Esophagus muscularis mucosa (tissue), 4 donors: ENCODE measurements at places on chromosomes 6 and 20. TPM values are rescaled to one million over a fixed set of nuclear protein-coding genes. Genes with fewer than 3 reads are reported as not detected.
A peak's percentile ranks its signal among the peaks of the same experiment; 100 is the strongest.

The HFE gene
- total RNA-seq = 3.0 TPM

DNA sequence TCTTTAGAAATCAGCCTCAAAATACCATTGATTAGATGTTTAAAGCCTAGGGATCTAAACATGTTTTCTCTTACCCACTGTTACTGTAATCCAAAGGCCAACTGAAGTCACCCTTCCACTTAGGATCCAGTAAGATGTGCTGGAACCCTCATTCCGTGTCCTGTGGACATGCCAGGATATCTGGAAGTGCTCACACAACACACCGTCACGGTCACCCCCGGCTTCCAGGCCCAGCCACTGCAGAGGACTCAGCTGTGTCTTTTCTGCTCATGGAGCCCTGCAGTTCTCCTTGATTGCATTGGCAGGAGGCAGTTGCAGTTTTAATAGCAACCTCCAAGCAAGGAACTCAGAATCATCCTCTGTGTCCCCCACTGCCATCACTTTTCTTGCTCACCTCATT is 93.3 kb downstream of the CAP2 start:
- H3K27me3 ChIP-seq = no peaks in the 10 kb centered on the region
- no peak overlapping the region for H3K4me3 ChIP-seq
- H3K27ac ChIP-seq = no peak overlapping the region
- H3K36me3 ChIP-seq = no peaks in the 10 kb centered on the region

The RAET1L gene
- not detected for total RNA-seq

The SLC32A1 gene
- not detected for total RNA-seq

DNA sequence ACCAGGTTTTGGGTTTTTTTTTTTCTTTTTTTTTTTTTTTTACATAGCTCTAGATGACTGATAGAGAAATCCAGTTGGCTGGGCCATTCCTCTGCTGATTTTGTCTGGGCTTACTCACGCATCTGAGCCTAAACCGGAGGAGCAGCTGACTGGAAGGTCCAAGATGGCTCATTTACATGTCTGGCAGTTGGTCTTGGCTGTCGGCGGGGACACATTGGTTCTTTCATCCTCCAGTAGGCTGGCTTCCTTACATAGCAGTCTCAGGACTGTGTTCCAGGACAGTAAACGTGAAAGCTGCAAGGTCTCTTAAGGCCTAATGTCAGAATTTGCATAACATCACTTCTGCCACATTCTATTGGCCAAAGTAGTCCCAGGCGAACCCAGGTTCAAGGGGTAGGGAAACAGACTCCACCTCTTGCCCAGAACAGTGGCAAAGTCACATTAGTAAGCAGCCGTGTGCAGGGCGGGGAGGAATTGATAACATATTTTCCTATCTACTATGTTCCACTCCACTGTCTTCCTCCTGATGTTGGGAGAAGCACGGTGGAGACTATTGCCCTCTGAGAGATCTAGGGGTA is 87.0 kb downstream of the CDH22 start:
- H3K27ac ChIP-seq = no peak overlapping the region
- H3K27me3 ChIP-seq = no peaks in the 10 kb centered on the region
- DNase-seq = no peak

The ACOT8 gene
- total RNA-seq = 30.0 TPM

DNA sequence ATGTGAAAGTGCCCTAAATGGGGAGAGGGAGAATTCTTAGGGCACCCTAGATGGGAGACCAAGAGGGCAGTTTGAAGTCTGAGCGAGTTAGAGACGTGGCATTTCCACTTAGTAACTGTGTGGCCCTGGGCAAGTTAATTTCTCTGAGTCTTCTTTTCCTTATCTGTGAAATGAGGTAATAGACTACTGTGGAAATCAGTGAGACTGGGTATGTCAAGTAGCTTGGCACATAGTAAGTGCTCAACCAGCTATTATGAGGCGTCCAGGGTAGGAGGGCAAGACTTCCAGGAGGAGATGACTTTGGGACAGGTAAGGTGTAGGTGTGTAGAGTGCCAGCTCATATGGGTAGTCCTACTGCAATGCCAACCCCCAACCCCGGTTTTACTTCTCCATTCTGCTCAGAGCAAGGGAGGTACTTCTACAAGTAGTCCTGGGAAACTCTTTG is 770 bp downstream of the KIF3B start:
- peak overlapping the region; percentile 87 for H3K27ac ChIP-seq
- H3K27me3 ChIP-seq = no peaks in the 10 kb centered on the region
- H3K4me3 ChIP-seq = peak overlapping the region; percentile 95
- peaks cover 49% of the 10 kb centered on the region for H3K4me1 ChIP-seq
- DNase-seq = no peak
- H3K36me3 ChIP-seq = no peaks in the 10 kb centered on the region

The UNC93A gene
- total RNA-seq = not detected

The VNN1 gene
- 1.2 TPM for total RNA-seq

The SUMO4 gene
- total RNA-seq = 1.2 TPM

- peaks cover 15% of the 10 kb centered on the region for H3K4me1 ChIP-seq
- H3K36me3 ChIP-seq = no peaks in the 10 kb centered on the region
- no peak for DNase-seq
- no peak overlapping the region for H3K4me3 ChIP-seq
Observed at GRCh38 chr6:71309656-71310055, 21.0 kb downstream of the OGFRL1 start.

DNA sequence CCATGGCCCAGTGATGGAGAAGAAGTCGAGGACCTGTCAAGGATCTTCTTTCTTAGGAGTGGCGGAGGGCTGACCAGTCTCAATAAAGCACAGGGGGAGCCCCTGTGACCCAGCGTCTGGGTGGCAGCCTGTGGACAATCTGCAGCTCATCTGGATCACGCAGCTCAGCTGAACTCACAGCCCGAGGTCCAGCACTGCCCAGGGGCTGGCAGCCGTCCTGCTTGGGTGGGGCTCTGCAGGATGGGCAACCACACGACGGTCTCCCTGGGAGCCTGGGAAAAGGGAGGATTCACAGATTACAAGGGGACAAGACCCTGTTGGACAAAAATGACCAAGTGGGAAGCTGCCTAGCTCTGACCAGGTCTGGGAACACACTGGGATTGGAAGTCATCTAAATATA is 110.8 kb downstream of the MYLK4 start:
- peak overlapping the region; percentile 31 for H3K27ac ChIP-seq
- no peaks in the 10 kb centered on the region for H3K27me3 ChIP-seq
- DNase-seq = peak; percentile 45
- peaks cover 12% of the 10 kb centered on the region for H3K4me1 ChIP-seq
- no peaks in the 10 kb centered on the region for H3K36me3 ChIP-seq
- H3K4me3 ChIP-seq = no peak overlapping the region

GRCh38 chr6:39266375-39266774 is 37.1 kb upstream of the KCNK5 start:
- no peak overlapping the region for H3K4me3 ChIP-seq
- H3K27me3 ChIP-seq = no peaks in the 10 kb centered on the region
- no peaks in the 10 kb centered on the region for H3K36me3 ChIP-seq
- no peak for DNase-seq
- no peaks in the 10 kb centered on the region for H3K4me1 ChIP-seq

The MYL9 gene
- total RNA-seq = 2,169 TPM

DNA sequence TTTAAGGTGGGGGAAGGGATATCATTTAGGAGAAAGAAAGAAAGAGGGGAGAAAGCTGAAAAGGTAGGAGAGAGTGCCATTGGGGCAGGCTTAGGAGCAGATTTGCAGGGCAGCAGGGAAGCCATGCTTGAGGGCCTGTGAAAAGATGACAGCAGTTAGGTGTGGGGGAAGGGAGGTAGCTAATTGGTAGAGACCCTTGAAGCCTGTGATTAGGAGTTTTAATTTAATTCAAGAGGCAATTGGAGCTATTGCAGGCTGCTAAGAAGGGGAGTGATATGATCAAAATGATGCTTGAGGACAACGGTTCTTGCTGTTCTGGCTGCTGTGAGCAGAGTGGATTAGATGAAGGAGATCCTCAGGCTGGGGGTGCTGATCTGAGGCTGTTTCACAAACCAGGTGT is 24.5 kb upstream of the SEC63 start:
- H3K4me3 ChIP-seq = no peak overlapping the region
- H3K36me3 ChIP-seq = no peaks in the 10 kb centered on the region
- H3K4me1 ChIP-seq = no peaks in the 10 kb centered on the region
- H3K27ac ChIP-seq = no peak overlapping the region
- DNase-seq = no peak

GRCh38 chr6:27296106-27296783 is 15.8 kb downstream of the POM121L2 start:
- H3K27ac ChIP-seq = no peak overlapping the region
- no peaks in the 10 kb centered on the region for H3K4me1 ChIP-seq
- no peaks in the 10 kb centered on the region for H3K36me3 ChIP-seq
- no peaks in the 10 kb centered on the region for H3K27me3 ChIP-seq
- DNase-seq = no peak

DNA sequence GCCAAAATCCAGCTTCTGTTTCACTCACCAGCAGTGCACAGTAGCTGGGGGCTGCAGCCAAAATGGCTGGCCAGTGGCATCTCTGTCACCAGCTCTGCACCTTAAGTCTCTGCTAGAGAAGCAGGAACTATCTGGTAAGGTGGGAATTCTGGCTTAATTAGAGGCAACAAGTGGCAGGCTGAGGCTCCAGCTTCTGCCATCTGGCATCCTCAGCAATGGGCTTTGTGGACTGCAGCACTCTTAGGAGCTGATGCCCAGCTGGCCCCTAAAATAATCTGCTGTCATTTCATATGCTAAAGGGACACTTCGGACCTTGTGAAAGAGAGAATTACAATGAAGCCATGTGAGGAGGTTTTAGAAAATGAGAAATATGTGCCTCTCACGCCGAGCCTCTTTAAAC is 4.6 kb upstream of the CLDN20 start:
- no peak overlapping the region for H3K27ac ChIP-seq
- H3K27me3 ChIP-seq = no peaks in the 10 kb centered on the region
- H3K4me3 ChIP-seq = no peak overlapping the region
- DNase-seq = no peak
- H3K4me1 ChIP-seq = no peaks in the 10 kb centered on the region
- peaks cover 64% of the 10 kb centered on the region for H3K36me3 ChIP-seq

DNA sequence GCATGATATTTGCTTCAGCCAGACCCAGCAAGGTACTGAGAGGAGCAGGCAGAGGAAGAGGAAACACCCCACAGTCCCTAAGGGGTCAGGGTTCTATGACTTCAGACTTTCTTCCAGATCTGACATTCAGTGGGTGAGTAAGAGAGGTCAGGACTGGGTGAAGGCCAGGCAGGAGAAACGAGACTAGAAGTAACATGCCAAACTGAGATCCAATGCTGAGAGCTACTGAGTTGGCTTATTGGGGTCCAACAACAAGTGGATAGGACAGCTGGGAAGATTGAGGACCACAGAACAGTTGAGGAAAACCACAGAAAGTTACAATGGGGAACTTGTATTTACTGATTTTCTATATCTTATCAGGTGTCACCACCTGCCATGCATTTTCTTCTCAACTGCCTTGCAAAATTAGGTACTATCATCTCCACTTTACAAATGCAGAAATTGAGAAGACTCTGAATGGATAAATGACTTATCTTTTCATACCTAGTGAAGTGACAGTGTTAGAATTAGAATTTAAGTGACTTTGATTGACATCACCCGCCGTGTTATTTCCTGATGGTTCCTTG is 43.8 kb upstream of the HIVEP1 start:
- H3K27me3 ChIP-seq = no peaks in the 10 kb centered on the region
- no peak overlapping the region for H3K4me3 ChIP-seq
- DNase-seq = no peak

DNA sequence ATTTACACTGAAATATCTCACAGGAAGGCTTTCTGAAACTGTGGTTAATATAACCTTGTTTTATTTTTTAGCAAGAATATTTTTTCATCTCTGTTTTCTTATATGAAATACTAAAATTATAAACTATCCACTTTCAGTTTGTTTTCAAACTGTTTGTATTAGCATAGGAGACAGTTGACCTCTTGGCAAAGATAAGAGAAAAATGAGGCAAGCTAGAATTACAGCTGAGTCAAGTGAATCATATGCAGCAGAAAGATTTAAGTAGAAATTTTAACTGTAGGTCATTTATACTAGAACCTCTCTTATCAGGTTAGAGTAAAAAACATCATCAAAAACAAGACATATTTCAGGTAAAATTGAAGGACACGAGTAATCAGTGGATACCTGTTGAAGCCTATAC is 792.6 kb downstream of the PHF3 start:
- no peak for DNase-seq
- no peaks in the 10 kb centered on the region for H3K4me1 ChIP-seq
- H3K27me3 ChIP-seq = no peaks in the 10 kb centered on the region
- no peaks in the 10 kb centered on the region for H3K36me3 ChIP-seq
- no peak overlapping the region for H3K27ac ChIP-seq

DNA sequence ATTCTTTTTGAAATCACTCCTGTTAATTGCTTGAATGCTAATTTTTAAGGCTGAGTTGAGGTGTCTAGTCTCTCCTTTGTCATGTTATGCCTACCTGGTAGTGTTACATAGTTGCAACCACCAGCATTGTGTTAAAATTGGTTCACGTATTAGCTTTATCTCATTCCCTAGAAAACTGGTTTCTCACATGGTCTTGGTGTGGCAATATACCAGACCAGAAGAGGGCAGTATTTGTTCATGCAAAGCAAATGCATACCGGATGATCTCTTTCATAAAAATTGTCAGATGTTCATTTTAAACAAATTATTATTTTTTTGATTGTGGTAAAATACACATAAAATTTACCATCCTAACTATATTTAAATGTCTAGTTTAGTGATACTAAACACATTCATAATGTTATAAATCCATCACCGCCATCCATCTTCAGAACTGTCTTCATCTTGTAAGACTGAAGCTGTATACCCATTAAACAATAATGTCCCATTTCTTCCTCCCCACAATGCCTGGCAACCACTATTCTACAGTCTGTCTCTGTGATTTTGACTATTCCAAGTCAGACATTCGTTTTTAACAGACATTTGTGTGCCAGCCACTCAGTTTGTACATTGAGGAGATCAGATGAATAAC is 92.8 kb downstream of the ATRN start:
- DNase-seq = no peak
- H3K4me1 ChIP-seq = no peaks in the 10 kb centered on the region

DNA sequence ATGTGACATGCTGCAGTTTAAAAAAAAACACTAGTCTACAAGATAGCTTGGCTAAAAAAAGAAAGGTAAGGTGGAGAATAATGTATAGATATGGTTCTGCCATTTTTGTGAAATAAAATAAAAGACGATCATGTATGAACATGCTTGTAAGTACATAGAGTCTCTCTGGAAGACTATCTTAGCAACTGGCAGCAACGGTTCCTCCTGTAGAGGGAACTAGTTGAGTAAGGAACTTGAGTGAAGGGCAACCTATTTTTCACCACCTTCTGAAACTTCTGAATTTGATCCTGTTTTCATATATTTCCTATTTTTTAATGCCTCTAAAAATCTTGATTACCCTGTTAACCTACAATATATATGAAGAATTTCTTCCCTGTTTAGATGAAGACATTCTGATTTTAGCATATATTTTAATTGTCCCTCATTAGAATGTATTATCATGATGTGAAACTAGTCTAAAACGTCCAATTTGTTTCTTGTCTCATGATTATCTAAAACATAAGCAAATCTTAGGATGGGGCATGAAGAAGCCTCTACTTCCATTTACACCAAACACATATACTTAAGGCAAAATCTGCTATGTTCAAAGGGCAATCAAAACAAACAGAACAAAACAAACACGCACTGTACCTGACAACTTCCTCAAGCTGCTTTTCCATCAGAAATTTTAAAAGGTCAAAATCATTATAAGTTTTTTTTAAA is 202.5 kb downstream of the ISM1 start:
- no peak overlapping the region for H3K27ac ChIP-seq
- no peak overlapping the region for H3K4me3 ChIP-seq
- peaks cover 22% of the 10 kb centered on the region for H3K4me1 ChIP-seq
- H3K36me3 ChIP-seq = no peaks in the 10 kb centered on the region

The ZGPAT gene
- 38.9 TPM for total RNA-seq

GRCh38 chr6:41200296-41200900 is 551 bp downstream of the TREML2 start:
- H3K27me3 ChIP-seq = no peaks in the 10 kb centered on the region
- no peak overlapping the region for H3K4me3 ChIP-seq
- H3K27ac ChIP-seq = peak overlapping the region; percentile 54
- no peaks in the 10 kb centered on the region for H3K36me3 ChIP-seq
- DNase-seq = peak; percentile 91
- no peaks in the 10 kb centered on the region for H3K4me1 ChIP-seq
